Sciatic nerve (tissue), 2 donors: ENCODE measurements at places on chromosomes 7 and 10. TPM values are rescaled to one million over a fixed set of nuclear protein-coding genes. Genes with fewer than 3 reads are reported as not detected.

Gene NSUN5
- total RNA-seq, result 18.8 TPM

Gene AKR1C8
- total RNA-seq, result 0.94 TPM

Gene METTL27
- total RNA-seq, result 6.2 TPM

Gene ASZ1
- not detected for total RNA-seq

Gene TYW1
- total RNA-seq, result 22.0 TPM

Gene CDK1
- 1.6 TPM for total RNA-seq

Gene KCP
- total RNA-seq, result 1.8 TPM

Gene GNAT3
- total RNA-seq, result not detected

DNA sequence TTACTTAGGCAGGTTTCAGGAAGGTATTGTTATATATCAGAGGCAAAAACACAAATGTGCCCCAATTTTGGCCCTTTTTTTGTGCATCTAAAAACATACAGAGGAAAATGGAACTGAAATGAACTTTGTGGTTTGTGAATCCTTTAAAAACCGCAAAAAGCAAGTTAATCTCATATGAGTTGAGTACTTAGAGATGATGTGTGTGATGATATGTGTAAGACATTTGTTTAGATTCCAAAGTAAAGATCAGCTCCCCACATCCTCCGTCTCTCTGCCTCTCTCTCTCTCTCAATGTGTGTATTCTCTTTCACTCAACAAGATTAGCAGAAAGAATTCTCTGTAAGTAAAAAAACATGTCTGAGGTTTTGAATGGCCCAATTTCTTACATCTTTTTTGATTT, 201.9 kb downstream of the MALRD1 start:
- DNase-seq, result no peak

- DNase-seq, result no peak
Measured at GRCh38 chr7:130879191-130879590, 145.2 kb upstream of the KLF14 start.

GRCh38 chr7:158350166-158350900, 237.3 kb downstream of the PTPRN2 start:
- DNase-seq, result no peak

GRCh38 chr10:59677253-59677831, 32.3 kb downstream of the SLC16A9 start:
- DNase-seq, result no peak

- DNase-seq, result no peak
Measured at GRCh38 chr10:97182288-97182990, 3.3 kb downstream of the SLIT1 start.

- DNase-seq, result no peak
Measured at GRCh38 chr7:139991269-139991666, 71.5 kb downstream of the PARP12 start.

DNA sequence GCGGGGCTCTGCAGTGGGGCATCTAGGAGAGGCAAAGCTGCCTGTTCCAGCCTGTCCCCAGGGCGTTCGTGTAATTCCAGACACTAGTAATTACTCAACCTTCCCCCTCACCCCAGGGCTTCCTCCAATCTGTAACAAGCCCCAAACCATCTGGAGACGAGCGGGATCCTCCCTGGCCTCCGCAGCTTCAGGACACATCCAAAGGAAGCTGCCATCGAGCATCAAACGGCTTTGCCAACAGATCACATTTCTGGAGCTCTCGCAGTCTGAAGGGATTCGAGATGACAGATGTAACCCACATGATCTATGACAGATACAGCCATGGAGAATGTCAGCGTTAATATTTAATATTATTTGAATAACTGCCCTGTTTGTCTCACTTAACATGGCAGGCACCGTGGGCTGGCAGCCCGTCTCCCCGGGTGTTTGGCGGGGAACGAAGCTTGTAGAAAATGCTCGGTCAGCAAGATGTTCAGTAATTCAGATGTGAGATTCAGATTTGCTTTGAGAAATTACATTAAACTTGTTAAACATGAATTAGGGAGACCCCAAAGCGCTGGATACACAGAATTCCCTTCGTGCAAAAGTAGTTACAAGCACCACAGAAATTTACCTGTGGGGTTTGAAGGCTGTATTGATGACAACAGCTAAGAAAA, 108.5 kb upstream of the C7orf33 start:
- no peak for DNase-seq
